ENCODE measurements at places on chromosomes 7 and 10.

DNA sequence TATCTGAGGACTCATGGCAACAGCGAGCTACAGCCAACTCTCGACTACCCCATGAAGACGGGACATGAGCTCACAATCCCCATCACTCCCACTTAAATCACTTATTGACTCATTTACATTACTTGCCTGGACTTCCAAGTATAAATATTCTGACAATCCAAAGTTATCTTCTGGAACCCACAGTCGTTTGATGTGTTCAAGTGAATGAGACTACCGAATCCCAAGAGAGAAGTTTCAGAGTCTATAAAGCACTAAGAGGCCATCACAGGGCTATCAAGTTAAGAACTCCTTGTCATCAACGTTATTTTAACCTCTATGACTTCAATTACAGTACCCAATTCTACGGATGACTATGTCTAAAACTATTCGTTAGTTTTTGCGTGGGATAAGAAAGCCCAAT, 11.5 kb upstream of the ANAPC16 start:
- DNase-seq = no peak

DNA sequence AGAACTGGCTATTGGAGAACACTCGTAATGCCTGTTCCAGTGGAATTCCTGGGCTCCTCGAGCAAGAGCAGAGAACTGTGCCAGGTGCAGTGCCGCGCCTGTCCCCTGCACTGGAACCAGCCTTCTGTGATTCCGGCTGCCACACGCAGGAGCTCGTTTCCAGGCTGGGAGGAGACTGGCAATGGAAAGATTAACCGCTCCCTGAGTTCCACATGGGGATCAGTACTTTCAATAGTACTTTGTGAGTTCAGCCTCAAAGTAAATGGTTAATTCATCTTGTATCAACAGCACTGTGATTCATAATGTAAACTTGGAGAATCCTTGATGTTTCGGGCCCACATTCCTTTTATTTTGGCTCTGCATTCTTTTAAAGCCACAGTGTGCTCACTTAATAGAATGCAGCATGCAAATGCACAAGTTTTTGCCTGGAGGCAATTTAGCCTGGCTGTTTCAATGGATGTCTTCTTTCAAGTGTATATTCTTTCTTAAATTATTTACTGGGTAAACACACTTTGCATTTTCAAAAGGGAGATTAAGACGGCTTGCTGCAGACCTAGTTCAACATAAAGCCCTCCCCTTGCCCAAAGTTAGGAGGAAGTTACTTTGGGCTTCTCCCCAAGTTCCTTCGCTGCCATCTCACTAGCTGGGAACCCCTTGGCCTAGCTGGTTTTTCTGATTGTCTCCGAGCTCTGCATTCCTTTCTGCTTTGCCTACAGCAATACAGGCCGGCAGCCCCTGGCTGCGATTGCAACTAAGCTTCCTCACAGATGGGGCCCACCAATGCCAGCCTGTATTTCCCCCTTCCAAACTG, 138.1 kb upstream of the TCF7L2 start:
- DNase-seq = no peak

GRCh38 chr7:141001546-141001945, 13.2 kb downstream of the MRPS33 start:
- DNase-seq = no peak

DNA sequence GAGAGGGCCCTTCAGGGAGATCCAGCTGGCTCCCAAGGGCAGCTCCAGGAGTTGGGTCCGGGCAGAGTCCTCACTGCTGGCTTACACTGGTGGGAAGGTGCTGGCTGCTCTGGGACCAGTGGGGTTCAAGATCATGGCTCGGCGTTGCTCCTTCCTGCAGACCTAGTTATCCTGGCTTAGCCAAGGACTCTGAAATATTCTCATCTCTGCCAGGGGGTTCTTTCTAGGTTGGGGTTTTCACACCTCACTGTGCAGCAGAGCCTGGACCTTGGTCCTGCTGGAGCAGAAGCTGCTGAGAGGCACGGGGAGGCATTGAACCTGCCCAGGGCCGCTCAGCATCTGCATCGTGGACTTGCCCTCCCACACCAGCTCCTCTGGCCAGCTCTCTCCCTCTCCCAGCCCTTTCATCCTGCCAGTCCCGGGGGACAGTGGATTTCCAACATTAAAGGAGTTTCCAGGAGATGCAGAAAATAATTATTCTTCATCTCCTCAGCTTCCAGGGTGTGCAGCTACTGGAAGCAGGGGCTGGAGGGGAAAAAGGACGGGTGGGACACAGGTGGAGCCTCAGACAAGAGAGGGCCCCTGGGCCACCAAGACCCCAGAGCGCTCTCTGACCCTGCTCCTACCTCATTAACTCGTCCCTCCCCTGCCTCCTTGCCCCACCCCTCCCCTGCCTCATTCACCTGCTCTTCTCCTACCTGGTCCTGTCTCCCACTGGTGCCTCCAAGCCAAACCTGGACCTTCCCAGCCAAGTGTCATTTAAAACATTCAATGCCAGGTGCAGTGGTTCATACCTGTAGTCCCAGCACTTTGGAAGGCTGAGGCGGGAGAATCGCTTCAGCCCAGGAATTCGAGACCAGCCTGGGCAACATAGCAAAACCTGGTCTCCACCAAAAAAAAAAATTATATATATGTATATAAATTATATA, 42.5 kb downstream of the JAKMIP3 start:
- no peak for DNase-seq

DNA sequence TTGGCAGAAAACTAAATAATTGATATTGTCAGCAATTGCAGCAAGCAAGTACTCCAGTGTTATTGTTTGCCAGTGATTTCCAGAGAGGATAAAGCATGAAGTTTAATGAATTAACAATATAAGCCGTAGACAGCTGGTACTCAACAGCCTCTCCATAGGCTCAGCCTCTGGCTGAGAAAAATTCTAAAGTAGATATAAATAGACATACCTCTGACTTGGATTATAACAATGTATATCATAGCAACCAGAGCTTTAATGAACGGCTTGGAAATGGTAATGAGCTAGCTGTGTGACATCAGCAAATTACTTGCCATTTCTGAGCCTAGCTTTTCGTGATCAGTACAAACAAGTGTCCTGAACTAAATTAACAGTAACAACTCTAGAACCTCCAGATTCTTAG, 1055.4 kb upstream of the AUTS2 start:
- DNase-seq = no peak

DNA sequence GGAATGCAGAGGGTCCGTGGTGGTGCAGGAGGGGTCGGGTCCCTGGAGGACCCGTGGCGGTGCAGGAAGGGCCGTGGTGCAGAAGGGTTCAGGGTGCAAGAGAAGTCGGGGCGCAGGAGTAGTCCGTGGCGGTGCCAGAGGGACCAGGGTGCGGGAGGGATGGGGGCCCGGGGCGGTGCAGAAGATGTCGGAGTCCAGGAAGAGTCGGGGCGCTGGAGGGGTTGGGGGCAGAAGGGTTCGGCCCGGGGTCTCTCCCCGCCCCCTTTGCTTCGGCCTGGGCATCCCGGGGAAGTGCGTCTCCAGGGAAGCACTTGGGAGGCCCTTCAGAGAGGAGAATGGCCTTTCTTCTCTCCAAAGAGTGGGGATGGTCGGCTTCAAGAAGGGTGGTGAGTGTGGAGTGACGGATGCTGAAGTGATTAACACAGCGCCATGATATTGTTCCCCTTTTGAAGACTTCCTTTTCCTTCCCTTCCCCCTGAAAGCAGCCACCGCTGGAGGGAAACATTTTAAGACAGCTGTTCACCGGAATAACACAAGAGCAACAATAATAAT, 997 bp downstream of the WDR37 start:
- peak; percentile 15 for DNase-seq

GRCh38 chr7:11548532-11548931, 283.5 kb downstream of the THSD7A start:
- DNase-seq = no peak

GRCh38 chr7:24706211-24707170, 50.8 kb downstream of the GSDME start:
- no peak for DNase-seq

- no peak for DNase-seq
Measured at GRCh38 chr10:34698979-34699378, 116.1 kb downstream of the PARD3 start.

All from NCI-H1417 (cell line).